ENCODE measurements at places on chromosomes 6 and 20. TPM values are rescaled to one million over a fixed set of nuclear protein-coding genes. Genes with fewer than 3 reads are reported as not detected.

DNA sequence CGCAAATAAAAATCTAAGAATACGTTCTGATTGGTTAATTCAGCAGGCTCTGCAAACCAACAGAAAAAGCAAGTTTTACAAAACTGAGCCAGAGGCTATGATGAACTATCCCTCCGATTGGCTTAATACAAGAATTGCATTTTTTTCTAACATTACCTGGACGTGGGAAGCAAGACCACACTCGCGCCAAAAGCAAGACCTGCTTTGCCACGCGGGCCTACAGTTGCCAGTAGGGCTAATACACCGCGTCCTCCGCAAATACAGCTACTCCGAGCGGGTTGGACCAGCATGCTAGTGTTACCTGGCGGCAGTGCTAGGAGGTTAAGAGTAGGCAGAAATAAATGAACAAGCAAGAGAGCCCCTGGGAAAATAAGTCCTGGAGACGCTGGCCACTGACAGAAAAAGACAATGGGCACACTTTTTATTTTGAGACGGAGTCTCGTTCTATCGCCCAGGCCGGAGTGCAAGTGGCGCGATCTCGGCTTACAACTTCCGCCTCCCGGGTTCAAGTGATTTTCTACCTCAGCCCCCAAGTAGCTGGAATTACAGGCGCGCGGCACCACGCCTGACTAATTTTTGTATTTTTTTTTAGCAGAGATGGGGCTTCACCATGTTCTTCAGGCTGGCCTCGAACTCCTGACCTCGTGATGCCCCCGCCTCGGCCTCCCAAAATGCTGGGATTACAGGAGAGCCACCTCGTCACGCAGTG is 131.9 kb upstream of the BTN3A2 start:
- H3K4me3 ChIP-seq, result peak overlapping the region; percentile 55
- peaks cover 17% of the 10 kb centered on the region for H3K4me1 ChIP-seq
- no peaks in the 10 kb centered on the region for H3K36me3 ChIP-seq
- H3K27me3 ChIP-seq, result peaks cover 71% of the 10 kb centered on the region

DNA sequence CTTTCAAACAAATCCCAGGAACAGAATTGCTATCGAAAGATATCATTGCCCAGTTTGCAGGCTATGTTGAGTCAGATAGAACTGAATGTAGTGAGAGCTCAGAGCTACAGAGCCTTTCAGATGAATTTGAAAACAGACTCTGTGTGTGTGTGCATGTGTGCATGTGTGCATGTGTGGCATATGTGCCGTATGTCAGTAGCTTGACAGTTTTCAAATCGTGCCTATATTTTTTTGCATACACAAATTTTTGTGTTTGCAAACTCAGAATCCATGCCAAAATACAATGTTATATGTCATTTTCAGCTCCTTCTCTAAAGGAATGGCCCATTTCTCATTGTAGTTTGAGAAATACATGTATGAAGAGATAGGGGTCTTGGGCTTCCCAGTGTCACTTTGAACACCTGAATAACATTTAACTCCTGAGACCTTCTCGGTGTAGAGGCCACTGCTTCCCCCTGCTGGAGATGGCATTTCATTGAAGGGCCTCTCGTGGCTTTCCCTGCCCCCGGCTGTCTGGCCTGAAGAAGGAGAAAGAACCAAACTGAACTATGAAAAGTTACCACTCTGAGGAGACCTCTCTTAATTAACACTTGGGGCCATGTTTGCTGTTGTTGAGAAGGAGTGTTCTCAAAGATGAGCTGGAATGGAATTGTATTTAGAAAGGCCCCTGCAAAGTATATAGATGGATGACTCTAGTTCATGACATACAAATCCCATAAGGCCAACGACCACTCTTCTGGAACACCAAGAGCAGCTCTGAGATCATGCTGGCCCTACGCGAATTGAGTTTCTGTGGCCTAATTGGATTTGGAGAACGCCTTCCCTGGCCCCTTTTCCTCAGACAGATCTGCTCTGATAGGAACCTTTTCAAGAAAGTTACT is 58.7 kb downstream of the VAPB start:
- H3K27me3 ChIP-seq, result no peaks in the 10 kb centered on the region
- no peaks in the 10 kb centered on the region for H3K4me1 ChIP-seq
- DNase-seq, result no peak
- no peaks in the 10 kb centered on the region for H3K36me3 ChIP-seq

- no peaks in the 10 kb centered on the region for H3K27me3 ChIP-seq
- peaks cover 13% of the 10 kb centered on the region for H3K4me1 ChIP-seq
- no peak overlapping the region for H3K27ac ChIP-seq
- H3K4me3 ChIP-seq, result no peak overlapping the region
- H3K36me3 ChIP-seq, result no peaks in the 10 kb centered on the region
- no peak for DNase-seq
Observed at GRCh38 chr20:50459124-50459918, 50.9 kb upstream of the PTPN1 start.

- H3K4me3 ChIP-seq, result peak overlapping the region; percentile 84
- H3K27ac ChIP-seq, result no peak overlapping the region
- H3K27me3 ChIP-seq, result no peaks in the 10 kb centered on the region
Observed at GRCh38 chr6:132798869-132799538, 567 bp upstream of the SLC18B1 start.

- H3K4me1 ChIP-seq, result no peaks in the 10 kb centered on the region
- no peak overlapping the region for H3K4me3 ChIP-seq
- no peak overlapping the region for H3K27ac ChIP-seq
Observed at GRCh38 chr20:3010985-3011723, 32.3 kb upstream of the GNRH2 start.

DNA sequence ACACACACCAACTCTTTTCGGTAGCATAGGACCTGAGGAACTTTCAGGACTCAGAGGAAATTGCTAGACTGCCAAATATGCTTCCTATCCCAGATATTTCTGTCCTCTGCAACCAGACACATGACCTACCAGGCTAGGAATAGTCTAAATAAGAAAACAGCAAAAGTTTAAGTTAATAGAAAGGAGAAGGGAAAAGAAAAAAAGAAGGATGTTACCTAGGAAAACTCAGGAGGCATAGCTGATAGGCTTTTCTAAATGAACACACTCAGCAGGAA is 74.6 kb downstream of the MAP3K5 start:
- H3K27me3 ChIP-seq, result no peaks in the 10 kb centered on the region
- H3K4me3 ChIP-seq, result no peak overlapping the region
- no peak for DNase-seq
- H3K36me3 ChIP-seq, result no peaks in the 10 kb centered on the region

DNA sequence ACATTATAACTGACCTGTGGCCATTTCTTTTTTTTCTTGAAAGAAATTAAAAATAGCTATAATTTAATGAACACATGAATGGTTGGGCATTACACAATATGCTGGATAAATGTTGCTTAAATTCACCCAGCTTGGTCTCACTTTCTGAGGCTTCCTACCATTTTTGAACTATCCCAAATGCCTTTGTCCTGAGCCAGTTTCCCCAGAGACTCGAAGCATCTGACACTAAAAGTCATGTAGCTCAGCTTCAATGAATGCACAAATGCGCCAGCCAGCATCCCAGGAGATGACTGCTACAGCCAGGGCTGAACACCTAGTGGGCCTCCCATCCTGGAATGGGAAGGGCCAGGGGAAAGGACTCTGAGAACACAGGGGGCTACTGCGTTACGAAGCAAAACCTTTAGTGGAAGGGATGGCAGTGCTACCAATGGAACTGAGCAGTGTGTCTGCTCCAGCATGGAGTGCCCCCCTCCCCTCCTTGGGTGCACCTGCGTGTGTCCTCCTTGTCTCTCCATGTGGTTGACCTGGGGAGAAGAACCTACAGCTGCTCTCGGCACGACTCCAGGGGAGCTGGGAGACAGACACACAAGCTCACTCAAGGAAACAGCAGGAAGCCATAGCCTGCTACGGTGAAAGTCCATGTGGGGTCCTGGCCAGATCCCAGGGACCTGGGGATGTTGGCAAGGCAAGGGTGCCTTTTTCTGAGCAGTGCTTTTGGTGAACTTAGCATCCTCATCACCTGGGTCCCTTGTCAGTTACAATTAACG is 60.9 kb downstream of the IRF4 start:
- no peak for DNase-seq
- no peak overlapping the region for H3K4me3 ChIP-seq
- H3K4me1 ChIP-seq, result no peaks in the 10 kb centered on the region
- H3K36me3 ChIP-seq, result no peaks in the 10 kb centered on the region
- H3K27me3 ChIP-seq, result peaks cover 3% of the 10 kb centered on the region

- no peaks in the 10 kb centered on the region for H3K4me1 ChIP-seq
- H3K4me3 ChIP-seq, result no peak overlapping the region
- H3K36me3 ChIP-seq, result no peaks in the 10 kb centered on the region
- DNase-seq, result no peak
- no peak overlapping the region for H3K27ac ChIP-seq
Observed at GRCh38 chr6:150299873-150300485, 68.8 kb upstream of the IYD start.

GRCh38 chr6:137175157-137175867 is 1.9 kb upstream of the IL22RA2 start:
- H3K27me3 ChIP-seq, result no peaks in the 10 kb centered on the region
- no peaks in the 10 kb centered on the region for H3K36me3 ChIP-seq
- no peak for DNase-seq
- no peaks in the 10 kb centered on the region for H3K4me1 ChIP-seq
- H3K4me3 ChIP-seq, result no peak overlapping the region
- H3K27ac ChIP-seq, result peak overlapping the region; percentile 23

- peak; percentile 46 for DNase-seq
- peak overlapping the region; percentile 87 for H3K27ac ChIP-seq
- no peaks in the 10 kb centered on the region for H3K27me3 ChIP-seq
- peaks cover 7% of the 10 kb centered on the region for H3K36me3 ChIP-seq
- H3K4me3 ChIP-seq, result peak overlapping the region; percentile 30
Observed at GRCh38 chr20:19885939-19886660, 128.0 kb downstream of the RIN2 start.

- DNase-seq, result no peak
- no peak overlapping the region for H3K4me3 ChIP-seq
- no peaks in the 10 kb centered on the region for H3K27me3 ChIP-seq
- peaks cover 28% of the 10 kb centered on the region for H3K36me3 ChIP-seq
- peaks cover 11% of the 10 kb centered on the region for H3K4me1 ChIP-seq
Observed at GRCh38 chr20:31691646-31692275, 30.9 kb downstream of the BCL2L1 start.

DNA sequence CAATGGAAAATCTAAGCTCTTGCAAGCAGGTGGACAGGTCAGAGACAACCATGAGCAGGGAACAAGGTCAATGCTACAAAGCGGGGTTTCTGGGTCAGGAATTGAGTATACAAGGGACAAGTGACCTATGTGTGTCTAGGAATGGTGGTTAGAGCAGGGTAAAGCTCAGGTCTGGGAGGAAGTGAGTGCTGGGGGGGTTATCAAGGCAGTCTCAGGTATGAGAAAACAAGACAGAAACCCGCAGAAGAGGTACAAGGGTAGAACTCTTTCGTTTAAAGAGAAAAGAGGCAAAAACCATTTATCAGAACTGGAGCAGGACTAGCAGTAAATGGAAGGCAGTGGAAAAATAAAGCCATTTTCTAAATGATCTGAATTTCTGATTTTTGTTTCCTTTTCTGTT is 298.4 kb downstream of the ALDH8A1 start:
- no peak for DNase-seq
- no peak overlapping the region for H3K27ac ChIP-seq
- H3K4me1 ChIP-seq, result no peaks in the 10 kb centered on the region
- no peaks in the 10 kb centered on the region for H3K36me3 ChIP-seq
- no peaks in the 10 kb centered on the region for H3K27me3 ChIP-seq

- H3K36me3 ChIP-seq, result no peaks in the 10 kb centered on the region
- no peak for DNase-seq
- H3K27me3 ChIP-seq, result no peaks in the 10 kb centered on the region
- no peak overlapping the region for H3K27ac ChIP-seq
- no peaks in the 10 kb centered on the region for H3K4me1 ChIP-seq
- H3K4me3 ChIP-seq, result no peak overlapping the region
Observed at GRCh38 chr6:9208966-9209365, 773.6 kb upstream of the SLC35B3 start.

GRCh38 chr20:8116067-8116811 is 15.8 kb upstream of the PLCB1 start:
- H3K36me3 ChIP-seq, result no peaks in the 10 kb centered on the region
- no peaks in the 10 kb centered on the region for H3K27me3 ChIP-seq
- H3K4me3 ChIP-seq, result no peak overlapping the region

DNA sequence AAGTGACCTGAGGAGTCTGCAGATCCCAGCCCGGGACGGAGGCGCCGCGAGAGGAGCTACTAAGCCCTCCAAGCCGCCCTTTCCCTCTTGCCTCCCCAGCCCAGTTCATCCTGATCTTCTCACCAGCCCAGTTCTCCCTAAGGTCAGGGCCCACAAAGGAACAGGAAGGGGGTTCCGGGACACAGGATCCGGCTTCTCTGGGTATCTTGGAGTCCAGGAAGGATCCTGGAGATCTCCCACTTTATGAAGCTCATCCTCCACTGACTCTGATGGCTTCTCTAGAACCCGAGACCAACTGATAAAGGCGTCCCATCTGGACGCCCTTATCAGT is 36.9 kb upstream of the HLA-C start:
- no peak for DNase-seq
- H3K27ac ChIP-seq, result no peak overlapping the region
- H3K4me1 ChIP-seq, result no peaks in the 10 kb centered on the region
- no peak overlapping the region for H3K4me3 ChIP-seq
- peaks cover 61% of the 10 kb centered on the region for H3K27me3 ChIP-seq
- H3K36me3 ChIP-seq, result no peaks in the 10 kb centered on the region

- peak overlapping the region; percentile 100 for H3K27ac ChIP-seq
- H3K27me3 ChIP-seq, result no peaks in the 10 kb centered on the region
- H3K36me3 ChIP-seq, result no peaks in the 10 kb centered on the region
- H3K4me1 ChIP-seq, result peaks cover 28% of the 10 kb centered on the region
Observed at GRCh38 chr6:63571361-63572043, 778 bp upstream of the LOC128125822 start.

DNA sequence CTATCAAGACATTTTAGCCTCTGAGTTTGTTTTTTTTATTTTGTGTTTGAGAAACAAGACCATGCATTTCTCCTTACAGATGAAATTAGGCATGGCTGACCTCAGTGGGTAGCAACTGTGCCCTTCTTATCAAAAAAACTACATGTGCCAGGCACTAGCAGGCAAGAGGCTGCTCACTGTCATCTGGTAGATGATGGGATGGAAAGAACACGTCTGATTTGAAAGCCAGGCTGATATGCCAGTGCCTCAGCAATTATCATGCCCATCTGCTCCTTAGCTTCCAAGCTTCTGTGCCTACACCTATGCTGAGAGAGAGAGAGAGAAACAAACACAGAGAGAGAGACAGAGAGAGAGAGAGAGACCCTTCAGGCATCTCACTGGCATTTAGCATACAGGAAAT is 149.9 kb downstream of the C6orf118 start:
- no peaks in the 10 kb centered on the region for H3K27me3 ChIP-seq
- no peaks in the 10 kb centered on the region for H3K4me1 ChIP-seq
- H3K36me3 ChIP-seq, result no peaks in the 10 kb centered on the region
- no peak overlapping the region for H3K27ac ChIP-seq

DNA sequence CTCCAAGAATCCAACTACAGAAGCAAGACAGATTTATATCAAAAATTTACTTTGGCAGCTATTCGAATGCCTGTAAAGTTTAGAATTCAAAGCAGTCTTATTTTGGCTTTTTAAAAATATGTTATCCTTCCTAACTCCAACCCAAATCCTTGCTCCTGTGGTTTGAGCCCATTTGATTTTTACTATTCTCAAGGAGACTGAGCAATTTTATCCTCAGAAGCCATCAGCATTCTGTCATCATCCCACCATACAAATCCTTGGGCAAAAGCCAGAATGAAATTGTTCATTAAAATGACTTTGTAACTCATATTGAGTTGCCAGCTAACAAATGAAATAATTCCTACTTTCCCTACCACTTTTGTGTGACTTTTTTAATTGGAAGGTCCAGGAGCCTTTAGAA is 392.8 kb downstream of the ADGRB3 start:
- H3K36me3 ChIP-seq, result no peaks in the 10 kb centered on the region
- no peaks in the 10 kb centered on the region for H3K4me1 ChIP-seq
- no peak for DNase-seq
- no peak overlapping the region for H3K27ac ChIP-seq

- H3K27me3 ChIP-seq, result no peaks in the 10 kb centered on the region
- no peak overlapping the region for H3K4me3 ChIP-seq
Observed at GRCh38 chr6:109050012-109050411, 44.6 kb downstream of the SESN1 start.

The ARMH2 gene
- total RNA-seq, result not detected

The ZFP64 gene
- 9.4 TPM for total RNA-seq

The LY6G6D gene
- total RNA-seq, result not detected

The SNAP25 gene
- total RNA-seq, result 0.21 TPM

The SLC18B1 gene
- total RNA-seq, result 1.7 TPM
